Activated CD4-positive, alpha-beta T cell treated with anti-CD3 and anti-CD28 coated beads for 1 hour (primary cell): ENCODE measurements at places on chromosomes 11 and 22.

- DNase-seq, result no peak
These were observed 77.2 kb upstream of the CD44 start for GRCh38 chr11:35061516-35062440.

DNA sequence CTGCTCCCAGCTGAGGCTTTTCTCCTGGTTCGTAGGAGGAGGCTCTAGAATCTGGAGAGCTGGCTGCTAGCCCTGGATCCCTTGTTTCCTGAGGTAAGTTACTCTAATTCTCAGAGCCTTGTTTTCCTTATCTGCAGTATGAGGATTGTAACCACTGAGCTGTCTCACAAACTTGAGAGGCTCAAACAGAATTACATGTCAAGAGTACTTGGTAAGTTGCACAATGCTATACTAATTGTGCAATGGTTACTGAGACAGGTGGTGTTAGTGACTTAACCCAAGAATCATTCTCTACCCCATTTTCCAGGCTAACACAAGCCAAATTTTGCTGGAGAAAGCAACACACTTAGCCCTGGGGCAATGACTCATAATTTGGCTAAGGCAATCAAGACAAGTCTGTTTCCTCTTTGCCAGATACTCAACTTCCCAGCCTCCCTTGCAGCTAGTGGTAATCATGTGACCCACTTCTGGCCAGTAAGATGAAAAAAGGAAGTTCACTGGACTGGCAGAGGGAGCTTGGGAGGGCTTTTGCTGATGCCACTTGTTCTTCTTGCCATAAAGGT lies 348.0 kb downstream of the TENM4 start:
- DNase-seq, result no peak

DNA sequence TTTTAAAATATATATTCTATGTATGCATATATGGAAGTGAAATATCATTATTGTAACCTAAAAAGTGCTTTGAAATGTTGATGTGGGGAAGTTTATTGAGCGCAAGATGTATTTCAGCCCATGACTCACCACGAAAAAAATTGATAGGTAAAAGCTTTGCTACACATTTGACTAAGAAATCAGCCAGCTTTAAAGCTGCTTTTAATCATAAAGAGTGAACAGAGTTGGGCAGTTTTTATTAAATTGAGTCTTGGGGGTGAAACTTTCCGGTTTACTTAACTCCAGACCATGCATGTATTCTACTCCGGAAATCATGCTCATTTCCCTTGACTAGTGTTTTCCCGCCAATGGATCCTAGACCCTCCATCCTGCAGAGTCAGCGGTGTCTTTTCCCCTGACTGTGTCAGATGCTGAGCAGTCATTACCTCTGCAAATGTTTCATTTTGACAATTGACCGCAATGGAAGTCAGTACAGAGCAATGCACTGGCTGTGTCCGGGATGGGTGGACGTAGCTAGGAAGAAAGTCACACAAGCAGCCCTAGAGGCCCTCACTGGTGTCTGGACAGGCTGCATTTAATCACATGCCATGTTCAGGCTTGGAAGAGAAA lies 47.2 kb upstream of the MPEG1 start:
- DNase-seq, result no peak

- DNase-seq, result no peak
These were observed 42.6 kb downstream of the CHST1 start for GRCh38 chr11:45622861-45623260.

DNA sequence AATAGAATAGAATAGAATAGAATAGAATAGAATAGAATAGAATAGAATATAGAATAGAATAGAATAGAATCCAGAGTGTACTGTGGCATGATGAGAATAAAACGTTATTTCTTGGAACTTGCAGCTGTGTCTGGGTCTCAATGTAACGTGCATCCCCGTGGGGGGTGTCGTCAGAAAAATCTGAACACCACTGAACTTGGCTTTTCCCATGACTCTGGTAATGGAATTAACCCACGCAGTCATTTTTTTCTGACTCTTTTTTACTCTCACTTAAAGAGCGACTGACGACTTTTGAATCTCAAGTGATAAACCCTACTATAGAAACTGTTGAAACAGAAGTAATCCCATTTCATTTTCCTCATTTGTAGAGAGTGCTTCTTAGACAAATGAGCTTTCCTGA lies 92.4 kb upstream of the BID start:
- no peak for DNase-seq

GRCh38 chr22:42343531-42344081 lies 73.2 kb upstream of the TCF20 start:
- no peak for DNase-seq

- DNase-seq, result no peak
These were observed 1149.1 kb upstream of the RAG2 start for GRCh38 chr11:37747121-37747520.

DNA sequence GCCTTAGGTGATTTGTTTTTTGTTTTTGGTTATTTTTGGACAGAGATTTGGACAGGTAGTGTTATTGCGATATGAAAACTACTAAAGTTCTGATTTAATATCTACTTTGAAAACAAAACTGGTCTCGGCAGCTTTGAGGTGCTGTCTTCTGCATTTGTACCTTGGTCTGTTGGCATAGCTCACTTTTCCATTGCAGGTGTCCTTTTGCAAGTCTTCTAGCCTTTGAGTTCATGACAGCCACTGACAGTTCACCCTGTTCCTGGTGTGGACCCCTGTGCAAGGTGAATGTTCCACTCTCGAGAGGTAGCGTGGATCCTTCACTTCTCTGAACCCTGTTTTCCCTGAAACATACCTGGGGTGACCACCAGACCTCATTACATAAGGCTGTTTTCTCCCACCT lies 44.9 kb upstream of the ST14 start:
- no peak for DNase-seq

DNA sequence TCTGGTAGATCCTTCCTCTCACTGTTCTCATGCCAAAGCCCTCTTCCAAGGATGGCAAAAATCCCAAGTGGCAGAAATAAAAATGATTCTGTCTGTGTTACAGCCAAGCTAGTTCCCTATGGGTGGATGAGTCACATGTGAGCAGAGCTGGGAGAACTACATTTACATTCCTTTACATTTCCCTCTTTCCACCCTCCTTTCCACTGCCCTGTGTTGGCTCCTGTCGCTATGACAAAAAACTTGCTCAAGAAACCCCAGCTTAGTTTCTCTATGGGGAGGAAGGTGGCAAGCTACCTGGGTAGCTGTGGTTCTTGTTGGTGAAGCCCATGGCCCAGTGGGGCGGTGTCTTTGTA lies 10.2 kb upstream of the DDB2 start:
- no peak for DNase-seq

GRCh38 chr22:42560781-42561180 lies 7.0 kb downstream of the SERHL2 start:
- no peak for DNase-seq

GRCh38 chr11:76600124-76600655 lies 70.4 kb downstream of the LRRC32 start:
- DNase-seq, result peak; percentile 2
